Thoracic aorta (tissue), 2 donors: ENCODE measurements at places on chromosomes 3 and 15.

- no peak for DNase-seq
Measured at GRCh38 chr3:40340541-40341170, 31.1 kb downstream of the EIF1B start.

DNA sequence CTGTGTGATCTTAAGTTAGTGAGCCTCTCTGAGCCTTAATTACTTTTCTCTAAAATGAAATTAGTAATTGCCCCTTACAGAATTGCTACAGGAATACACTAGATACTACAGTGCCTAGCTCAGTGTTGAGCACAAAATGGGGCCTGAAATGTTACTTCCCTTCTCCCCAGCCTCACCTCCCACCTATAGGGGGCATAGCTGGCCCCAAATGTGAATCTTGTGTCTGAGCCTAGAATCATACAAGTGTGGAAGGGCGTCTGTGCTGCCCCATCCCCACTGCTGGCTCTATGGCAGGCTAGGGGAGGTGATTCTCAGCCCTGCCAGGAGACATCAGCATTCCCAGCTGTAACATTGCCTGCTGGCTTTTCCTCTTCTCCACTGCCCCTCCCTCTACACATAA lies 42.7 kb downstream of the IFT122 start:
- DNase-seq: no peak

GRCh38 chr15:32861761-32862160 lies 144.0 kb downstream of the GREM1 start:
- DNase-seq: no peak

DNA sequence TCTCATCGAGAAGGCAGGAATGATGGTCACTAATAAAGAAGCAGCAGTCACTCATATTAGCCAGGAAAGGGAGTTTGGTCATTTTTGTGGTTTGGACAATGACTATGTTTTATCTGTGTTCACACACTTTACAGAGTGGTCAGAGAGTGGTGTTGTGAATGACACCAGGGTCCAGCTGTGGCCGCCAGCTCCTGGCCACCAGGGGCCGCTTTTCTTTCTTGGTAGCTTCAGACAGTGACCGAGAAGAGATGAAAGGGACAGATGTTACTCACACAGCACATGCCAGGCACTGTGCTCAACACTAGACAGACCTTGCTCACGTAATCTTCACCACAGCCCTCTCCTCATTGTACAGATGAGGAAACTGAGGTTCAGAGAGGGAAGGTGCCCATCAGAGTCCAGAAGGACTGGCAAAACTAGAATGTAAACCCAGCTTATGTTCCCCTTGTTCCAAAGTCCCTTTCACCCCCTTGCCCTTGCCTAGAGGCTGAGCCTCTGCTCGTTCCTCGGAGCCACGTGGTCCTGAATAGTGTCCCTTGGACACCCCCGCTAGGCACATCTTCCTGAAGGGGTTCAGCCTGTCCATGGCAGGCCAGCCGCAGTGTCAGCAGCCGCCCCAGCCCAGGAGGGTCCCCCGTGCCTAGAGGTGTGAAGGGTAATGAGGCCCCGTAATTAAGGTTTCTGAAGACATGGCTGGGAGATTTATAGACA lies 55.6 kb downstream of the CYP11A1 start:
- no peak for DNase-seq

DNA sequence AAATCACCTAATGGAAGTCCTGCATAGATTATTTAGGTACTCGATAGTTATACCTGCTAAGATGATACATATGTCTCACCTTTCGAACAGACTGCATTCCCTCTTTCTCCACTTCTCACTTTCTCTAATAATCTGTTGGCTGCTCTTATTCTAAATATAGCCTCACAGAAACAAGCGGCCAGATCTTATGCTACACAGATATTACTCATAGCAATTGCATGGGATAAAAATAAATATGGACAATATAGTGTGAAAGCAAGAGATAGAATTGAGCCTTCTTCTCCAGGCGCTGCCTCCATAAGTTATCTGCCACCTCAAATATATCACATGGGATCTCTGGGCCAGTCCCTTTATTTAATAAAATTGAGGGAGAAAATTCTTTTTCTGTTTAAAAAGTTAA lies 29.5 kb upstream of the TGFBR2 start:
- DNase-seq: no peak

- no peak for DNase-seq
Measured at GRCh38 chr15:87573039-87573438, 683.5 kb downstream of the NTRK3 start.

GRCh38 chr3:67739851-67740250 lies 85.4 kb upstream of the SUCLG2 start:
- no peak for DNase-seq

GRCh38 chr3:69212411-69213160 lies 90.2 kb upstream of the LMOD3 start:
- DNase-seq: no peak

DNA sequence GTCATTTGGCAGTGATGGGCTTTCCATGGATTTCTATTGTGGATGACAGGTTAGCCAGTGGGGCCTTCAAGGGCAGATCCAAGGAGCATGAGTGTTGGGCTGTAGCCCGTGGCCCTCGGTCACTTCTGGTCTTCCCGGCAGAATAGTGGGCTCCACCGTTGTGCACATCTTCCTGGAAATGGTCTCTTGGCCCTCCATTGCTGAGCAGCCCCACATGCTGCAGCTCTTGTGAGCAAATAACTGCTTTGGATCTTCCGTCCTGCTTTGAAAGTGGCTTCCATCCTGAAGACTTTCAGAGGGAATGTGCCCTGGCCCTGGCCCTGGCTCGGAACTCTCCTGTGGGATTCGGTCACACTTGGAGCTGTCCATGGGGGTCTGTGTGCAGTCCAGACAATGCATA lies 102.8 kb downstream of the SNRPN start:
- no peak for DNase-seq

- no peak for DNase-seq
Measured at GRCh38 chr15:48833526-48834239, 22.8 kb upstream of the CEP152 start.

GRCh38 chr3:15313461-15313860 lies 18.9 kb downstream of the SH3BP5 start:
- DNase-seq: no peak
